ENCODE measurements at places on chromosomes 2 and 18.

DNA sequence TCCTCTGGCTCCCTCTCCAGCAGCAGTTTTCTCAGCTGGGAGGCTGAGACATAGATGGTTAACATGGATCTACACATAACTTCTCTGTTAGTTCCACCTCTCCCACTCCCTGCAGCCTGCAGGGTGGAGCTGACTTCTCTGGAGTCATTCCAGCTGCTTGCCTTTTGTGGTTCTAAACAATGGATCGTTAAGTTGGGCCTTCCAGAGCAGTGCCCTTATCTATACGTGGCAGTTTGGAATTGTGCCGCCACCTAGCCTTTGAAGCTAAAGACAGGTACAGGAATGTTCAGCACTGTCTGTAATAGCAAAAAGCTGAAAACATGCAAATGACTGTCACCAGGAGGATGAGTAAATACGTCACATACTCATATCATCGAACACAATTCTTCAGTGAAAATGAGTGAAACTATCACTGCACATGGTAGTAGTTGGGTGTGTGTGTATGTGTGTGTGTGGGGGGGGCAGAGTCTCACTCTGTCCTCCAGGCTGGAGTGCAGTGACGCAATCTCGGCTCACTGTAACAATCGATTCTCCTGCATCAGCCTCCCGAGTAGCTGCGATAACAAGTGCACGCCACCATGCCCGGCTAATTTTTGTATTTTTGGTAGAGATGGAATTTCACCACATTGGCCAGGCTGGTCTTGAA, 50.3 kb downstream of the SH2D6 start:
- DNase-seq = no peak

DNA sequence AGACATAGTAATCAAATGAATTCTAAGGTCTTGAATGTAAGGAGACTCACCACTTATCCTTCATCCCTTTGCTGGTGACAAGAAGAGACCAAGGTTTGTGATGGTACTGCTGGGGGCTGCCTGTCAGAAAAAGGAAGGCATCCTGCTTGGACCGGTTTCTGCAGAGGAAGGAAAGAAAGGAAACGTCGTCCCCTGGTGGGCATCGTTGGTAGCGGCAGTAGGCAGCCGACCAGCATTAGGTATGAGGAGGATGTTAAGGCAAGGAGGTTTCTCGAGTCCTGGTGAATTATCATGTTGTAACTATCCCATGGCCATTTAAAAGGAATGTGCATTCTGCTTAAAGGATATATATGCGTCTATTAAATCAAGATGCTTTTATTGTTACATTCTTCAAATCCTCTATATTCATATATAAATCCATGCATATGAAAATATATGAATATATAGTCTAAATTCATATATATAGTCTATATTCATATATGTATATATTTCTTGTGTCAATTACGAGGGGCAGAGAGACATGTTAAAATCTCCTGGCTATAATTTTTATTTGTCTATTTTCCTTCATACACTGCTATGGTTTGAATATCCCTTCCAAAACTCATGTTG, 94.4 kb upstream of the TGFA start:
- peak; percentile 51 for DNase-seq

DNA sequence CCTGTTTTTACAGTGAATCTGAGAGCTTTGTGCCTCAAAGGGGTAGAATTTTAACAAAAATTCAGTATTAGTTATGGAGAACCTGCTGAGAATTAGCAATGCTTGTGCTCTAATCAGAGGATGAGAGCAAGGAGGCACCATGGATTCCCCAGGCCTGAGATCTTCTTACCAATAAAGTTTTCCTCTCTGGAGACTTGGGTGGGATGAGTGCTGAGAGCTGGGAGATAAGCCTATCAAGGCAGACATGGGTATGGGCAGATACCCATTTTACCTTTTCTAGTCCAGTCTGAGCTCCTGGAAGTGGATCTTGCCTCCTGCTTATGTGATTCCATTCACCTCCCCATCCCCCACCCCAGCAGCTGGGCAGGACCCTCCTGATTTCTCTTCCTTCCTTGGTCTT, 53.9 kb downstream of the BMP10 start:
- DNase-seq = no peak

DNA sequence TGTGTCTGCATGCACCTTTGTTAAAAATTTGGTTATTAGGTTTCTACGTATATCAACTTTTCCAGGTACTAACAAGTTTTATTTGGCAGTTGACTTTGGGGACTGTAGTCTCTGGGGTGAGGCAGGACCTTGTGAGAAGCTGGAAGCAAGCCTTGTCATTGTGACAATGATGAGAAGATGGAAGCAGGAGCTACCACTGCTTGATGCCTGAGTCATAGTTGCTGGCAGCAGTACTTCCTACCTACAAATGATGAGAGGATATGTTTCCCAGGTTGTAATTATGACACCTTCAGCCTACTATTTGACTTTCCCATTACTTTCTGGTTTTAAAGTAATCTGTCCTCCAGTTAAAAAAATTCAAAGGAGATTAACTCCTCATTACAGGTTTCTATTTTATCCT, 516.3 kb downstream of the NRXN1 start:
- no peak for DNase-seq

- DNase-seq = no peak
These were observed 11.3 kb upstream of the ERBB4 start for GRCh38 chr2:212549941-212550340.

GRCh38 chr2:241288324-241288888, 27.1 kb downstream of the HDLBP start:
- DNase-seq = no peak

DNA sequence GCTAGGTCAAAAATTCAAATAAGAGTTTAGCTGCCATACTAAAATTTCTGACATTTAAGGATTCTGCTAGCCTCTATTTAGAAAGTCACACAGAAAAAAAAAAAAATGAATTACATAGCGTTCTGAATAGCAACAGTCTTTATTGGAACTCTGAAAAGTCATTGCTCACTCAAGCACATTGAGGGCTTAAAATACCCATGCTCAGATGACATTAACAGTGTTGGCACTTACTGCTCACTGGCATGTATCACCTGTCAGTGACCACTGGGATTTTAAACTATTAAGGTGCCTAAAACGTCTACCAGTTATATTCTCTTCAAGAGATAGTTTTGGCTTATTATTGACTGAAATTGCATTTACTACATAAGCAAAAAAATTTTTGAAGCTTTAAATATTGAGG, 468.0 kb upstream of the SPHKAP start:
- no peak for DNase-seq

GRCh38 chr2:75500633-75501032, 60.1 kb downstream of the EVA1A start:
- DNase-seq = no peak

DNA sequence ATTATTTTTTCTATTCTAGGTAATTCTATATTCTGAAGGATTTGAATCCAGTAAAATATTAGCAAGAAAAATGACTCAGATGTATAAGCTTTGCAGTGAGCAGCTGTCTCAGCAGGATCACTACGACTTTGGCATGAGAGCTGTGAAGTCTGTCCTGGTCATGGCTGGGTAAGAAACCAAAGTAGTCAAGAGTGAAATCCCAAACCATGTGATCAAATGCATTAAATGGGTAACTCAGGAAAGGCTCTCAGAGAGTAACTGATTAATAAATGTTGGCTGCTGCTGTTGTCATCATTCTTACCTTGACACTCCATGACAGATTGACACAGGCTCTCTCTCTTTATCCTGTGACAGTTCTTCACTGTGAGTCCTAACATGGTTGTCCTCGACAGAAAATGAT, 124.1 kb downstream of the DNAH6 start:
- no peak for DNase-seq

- DNase-seq = no peak
These were observed 48.9 kb downstream of the PTPN4 start for GRCh38 chr2:119808516-119809147.

- DNase-seq = no peak
These were observed 151.8 kb upstream of the UNC80 start for GRCh38 chr2:209619782-209620181.

- DNase-seq = no peak
These were observed 47.2 kb downstream of the SMAD4 start for GRCh38 chr18:51077217-51077616.

DNA sequence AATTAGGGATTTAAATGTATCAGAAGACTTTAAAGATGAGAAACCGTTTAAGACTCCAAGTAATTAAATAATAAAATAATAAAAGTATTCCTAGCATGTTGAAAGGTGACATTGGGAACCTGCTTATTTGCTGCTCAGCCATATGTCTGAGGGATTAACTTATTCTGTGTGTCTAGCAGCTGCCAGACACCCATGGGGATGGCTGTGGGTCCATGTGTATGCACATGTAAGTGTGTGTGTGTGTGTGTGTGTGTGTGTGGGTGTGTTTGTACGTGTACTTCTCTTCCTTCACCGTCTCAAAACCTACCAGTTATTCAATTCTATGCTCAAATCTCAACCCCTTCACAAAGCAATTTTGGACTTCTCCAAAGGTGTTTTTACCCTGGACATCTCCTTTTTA, 124.5 kb downstream of the SETBP1 start:
- no peak for DNase-seq

DNA sequence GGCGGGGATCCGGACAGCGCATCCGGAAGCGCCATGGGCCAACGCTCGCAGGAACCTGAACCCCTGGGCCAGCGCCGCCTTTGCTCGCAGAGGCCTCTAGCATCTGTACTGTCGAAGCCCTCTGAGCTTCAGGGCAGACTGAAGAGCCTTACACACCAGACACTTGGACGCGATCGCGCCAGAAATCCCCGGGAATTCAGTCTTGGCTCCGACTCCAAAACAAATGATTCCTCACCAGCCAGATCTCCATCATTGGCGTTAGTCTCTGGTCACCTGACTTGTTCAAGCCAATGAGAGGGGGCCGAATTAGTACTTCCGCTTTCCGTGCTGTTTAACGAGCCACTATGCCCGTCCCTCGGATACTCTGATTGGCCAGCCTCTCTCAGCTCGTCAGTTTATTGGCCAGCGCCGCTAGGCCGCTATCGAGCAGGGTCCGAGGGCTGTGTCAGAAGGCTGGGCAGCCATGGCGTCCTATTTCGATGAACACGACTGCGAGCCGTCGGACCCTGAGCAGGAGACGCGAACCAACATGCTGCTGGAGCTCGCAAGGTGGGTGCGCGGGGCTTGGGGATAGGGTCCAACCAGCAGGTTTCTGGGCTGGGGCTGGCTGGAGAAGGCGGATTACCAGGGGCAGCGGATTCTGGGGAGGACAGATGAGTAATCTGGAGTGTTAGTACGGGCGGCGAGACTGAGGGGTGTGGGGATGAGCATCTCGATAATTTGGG, at the start of gene RNF181:
Gene RNF181 (plus strand): TSS at position 445 of the 725 bp plus-strand sequence. CDS start 19 bp downstream, at position 464.
- DNase-seq = peak; percentile 91

GRCh38 chr18:70246061-70246466, 40.6 kb upstream of the RTTN start:
- DNase-seq = no peak

GRCh38 chr18:57767259-57768050, 35.7 kb downstream of the ATP8B1 start:
- no peak for DNase-seq

DNA sequence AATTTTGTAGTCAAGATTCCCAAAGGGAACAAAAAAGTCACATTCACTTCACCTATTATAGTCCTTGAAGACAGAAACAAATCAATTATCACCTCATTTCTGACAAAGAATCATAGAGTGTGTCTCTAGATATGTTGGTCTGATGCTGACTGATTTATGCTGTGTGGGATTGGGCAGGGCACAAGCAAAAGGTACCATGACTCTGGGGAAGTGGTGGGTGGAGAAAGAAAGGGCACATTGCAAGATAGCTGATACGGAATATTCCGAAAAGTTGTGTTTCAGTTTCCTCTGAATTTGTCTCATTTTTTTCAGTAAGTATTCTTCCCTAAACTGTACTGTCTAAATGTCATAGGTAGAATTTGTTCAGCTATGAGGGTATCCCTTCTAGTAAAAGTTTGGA, 268.0 kb downstream of the MREG start:
- DNase-seq = no peak

DNA sequence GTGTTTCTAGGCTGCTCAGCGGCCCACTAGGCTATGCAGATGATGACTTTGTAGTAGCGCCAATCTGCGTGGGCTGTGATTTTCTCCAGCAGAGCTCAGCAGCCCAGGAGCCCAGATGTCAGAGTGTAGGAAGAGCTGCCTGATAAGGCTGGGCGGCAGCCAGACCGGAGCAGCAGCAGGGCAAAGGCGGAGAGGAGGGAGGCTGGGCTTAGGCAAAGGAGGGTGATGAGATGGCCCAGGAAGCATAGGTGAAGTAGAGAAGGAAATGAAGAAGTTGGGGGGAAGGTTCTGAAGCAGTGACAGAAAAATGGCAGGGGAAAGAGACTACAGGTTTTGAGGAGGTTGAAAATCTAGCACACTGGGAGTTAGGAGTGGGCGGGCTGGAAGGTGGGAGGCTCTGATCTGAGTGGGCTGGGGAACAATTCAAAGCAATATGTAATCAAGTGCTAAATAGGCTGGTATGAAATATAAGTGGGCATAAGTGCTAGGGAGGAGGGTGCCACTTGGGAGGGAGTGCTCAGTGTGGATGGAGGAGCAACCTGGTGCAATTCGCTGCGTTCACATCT, 50.6 kb upstream of the STPG4 start:
- DNase-seq = no peak

- DNase-seq = no peak
These were observed 22.9 kb downstream of the SOCS6 start for GRCh38 chr18:70311726-70312125.
